ENCODE measurements at places on chromosomes 7 and 10. TPM values are rescaled to one million over a fixed set of nuclear protein-coding genes. Genes with fewer than 3 reads are reported as not detected.
A peak's percentile ranks its signal among the peaks of the same experiment; 100 is the strongest.

DNA sequence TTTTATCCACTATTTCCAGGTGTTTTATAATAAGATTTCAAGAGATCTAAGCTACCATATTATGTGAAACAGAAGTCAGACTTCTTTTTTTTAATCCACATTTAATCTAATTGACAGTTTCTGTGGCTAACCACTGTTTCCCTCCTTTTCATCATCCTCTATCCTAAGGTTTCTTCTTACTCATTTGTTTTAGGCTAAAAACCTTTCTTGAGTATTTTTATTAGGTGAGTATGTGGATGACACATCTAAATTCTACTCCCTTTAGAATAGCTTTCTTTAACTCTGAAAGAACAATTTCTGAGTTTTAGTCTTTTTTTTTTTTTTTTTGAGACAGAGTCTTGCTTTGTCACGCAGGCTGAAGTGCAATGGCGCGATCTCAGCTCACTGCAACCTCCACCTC, 62.7 kb downstream of the NPY start:
- DNase-seq: no peak

The MORN4 gene
- 1.7 TPM for total RNA-seq

The SDK1 gene
- total RNA-seq: 16.7 TPM

GRCh38 chr10:44419790-44420549, 35.1 kb upstream of the CXCL12 start:
- DNase-seq: peak; percentile 90

GRCh38 chr10:28400681-28401080, 97.8 kb upstream of the MPP7 start:
- DNase-seq: no peak

The CACNB2 gene
- total RNA-seq: 12.8 TPM

DNA sequence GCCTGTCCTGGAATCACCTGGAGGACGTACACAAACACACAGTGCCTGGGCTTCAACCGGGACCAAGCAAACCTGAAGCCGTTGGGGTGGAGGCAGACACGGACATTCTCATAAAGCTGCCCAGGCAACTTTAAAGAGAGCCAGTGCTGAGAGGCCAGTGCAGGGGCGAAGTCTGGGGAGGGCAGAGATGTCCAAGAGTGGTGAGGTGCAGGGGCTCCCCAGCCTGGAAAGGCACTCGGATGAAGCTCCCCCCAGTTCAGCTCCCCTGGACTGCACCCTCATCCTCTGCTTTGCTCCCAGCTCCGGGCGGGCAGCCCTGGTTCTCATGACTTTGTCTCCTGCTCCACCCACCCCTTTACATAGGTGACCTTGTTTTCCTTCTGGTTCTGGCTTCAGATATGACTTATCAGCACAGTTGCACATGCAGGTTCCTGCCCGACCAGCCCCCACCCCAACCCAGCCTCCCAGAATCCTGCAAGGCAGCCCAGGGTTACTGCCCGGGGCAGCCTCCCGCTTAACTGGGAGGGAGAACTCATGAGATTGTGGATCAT, 60.8 kb upstream of the EEPD1 start:
- no peak for DNase-seq

GRCh38 chr10:24762966-24763623, 39.4 kb upstream of the ARHGAP21 start:
- no peak for DNase-seq

The FXYD4 gene
- not detected for total RNA-seq

DNA sequence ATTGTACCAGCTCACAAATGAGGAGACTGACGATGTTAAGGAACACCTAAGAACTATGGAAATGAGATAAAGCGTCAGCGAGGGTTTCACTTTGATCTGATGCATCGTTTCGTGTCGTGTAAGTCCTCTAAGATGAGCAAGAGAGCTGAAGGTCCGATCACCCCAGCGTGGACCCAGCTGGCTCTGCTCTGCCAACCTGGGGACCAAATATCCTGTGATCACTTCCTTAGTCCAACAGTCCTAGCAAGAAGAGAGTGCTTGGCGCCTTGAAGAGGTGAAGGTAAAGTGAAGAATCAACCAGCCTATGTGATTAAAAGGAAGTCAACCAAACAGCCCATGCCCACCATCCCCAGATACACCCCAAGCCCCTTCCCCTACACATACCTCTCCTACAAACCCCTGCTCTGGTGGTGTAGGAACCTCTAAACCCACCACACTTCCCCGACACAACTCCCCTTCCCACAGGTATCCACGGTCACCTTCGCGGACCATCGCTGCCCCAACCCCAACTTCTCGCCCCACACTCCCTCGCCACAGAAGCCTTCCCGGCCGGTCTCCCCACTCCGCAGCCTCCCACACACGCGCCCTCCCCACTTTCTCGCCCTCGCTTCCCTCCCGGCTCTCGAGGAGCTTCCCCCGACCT, 722 bp downstream of the UPF2 start:
- DNase-seq: no peak

- DNase-seq: no peak
Observed at GRCh38 chr10:71260622-71261325, 48.4 kb downstream of the UNC5B start.

GRCh38 chr7:23072048-23072447, 33.5 kb upstream of the KLHL7 start:
- DNase-seq: no peak

DNA sequence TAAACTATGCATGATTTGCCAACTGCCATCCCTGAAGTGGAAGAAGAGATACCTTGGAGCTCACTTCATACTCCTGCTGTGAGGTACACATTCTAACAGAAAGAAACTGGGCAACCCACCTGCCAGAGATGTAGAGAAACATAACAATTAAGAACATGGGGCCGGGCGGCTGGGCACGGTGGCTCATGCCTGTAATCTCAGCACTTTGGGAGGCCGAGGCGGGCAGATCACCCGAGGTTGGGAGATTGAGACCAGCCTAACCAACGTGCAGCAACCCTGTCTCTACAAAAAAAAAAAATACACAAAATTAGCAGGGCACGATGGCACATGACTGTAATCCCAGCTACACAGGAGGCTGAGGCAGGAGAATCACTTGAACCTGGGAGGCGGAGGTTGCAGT, 402.6 kb upstream of the ANKRD30A start:
- DNase-seq: no peak

- no peak for DNase-seq
Observed at GRCh38 chr7:232410-233248, 40.3 kb downstream of the FAM20C start.

The OTUD1 gene
- 8.1 TPM for total RNA-seq

The ZCCHC24 gene
- total RNA-seq: 57.0 TPM

- peak; percentile 70 for DNase-seq
Observed at GRCh38 chr10:78894841-78895195, 173.9 kb upstream of the ZMIZ1 start.

DNA sequence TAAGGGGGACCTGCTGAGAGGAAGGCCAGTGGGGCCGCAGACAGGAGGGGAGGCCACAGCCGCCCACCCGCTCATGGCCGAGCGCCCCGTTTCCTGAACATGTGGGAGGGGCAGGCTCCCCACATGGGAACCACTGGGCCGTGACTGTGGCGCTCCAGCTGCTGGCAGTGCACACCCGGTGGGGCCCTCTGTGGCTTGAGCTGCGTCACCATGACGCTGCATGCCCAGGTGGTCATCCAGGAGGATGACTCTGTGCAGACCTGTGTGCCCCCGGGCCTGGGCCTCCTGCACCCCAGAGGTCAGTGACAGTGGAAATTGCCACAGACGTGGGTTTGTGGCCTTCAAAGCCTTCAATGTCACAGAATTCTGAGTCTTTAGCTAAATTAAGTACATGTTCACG, 85.1 kb downstream of the MGMT start:
- no peak for DNase-seq

- DNase-seq: no peak
Observed at GRCh38 chr10:86721232-86721631, 35.2 kb upstream of the BMPR1A start.

DNA sequence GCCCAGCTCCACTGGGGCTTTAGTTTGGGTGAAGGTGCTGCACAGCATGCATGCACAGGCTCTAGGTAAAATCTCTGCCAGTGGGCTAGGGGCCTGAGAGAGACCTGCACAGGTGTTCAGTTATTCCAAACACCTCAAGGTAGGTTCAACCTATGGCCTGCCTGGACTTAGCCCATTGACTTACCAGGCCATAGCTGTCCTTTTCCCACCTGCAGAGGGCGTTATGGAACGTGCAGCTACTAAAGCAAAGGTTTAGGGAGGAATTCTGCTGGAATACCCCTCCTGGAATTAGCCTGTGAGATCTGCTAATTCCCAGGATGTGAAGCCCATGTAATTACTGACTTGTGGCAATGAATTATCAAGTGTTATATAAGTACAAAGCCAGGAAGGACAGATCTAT, 3.6 kb downstream of the VWC2 start:
- no peak for DNase-seq

GRCh38 chr10:90148116-90148855, 446.9 kb downstream of the KIF20B start:
- DNase-seq: no peak

GRCh38 chr10:30970760-30971460, 60.8 kb downstream of the ZNF438 start:
- DNase-seq: no peak

The CDK1 gene
- total RNA-seq: 10.8 TPM

The PRF1 gene
- 20.9 TPM for total RNA-seq

- no peak for DNase-seq
Observed at GRCh38 chr7:56062382-56062781, 1.7 kb upstream of the SUMF2 start.

DNA sequence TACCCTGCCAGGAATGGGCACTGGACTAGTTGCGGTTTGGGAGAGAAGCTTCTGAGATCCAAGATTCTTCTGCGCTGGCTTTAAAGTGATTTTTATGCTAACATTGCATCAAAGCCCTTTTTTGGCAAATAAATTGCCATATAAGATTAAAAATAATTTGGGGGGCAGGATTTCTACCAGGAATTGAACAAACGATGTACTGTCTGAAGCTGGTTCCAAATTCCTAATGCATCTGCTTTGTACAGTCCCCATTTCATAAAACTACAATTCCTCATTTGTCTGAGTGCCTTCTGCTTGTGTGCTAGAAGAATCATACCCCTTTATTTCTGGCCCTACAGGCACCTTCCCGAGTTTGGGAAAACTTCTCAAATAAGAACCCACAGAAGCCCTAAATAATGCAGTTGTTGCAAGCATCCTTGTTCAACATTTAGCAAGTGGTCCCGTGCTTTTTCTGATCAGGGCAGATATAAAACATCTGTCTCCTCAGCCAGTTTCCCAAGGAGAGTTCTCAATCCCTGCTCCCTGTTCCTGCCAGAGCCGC, 349.7 kb downstream of the PTEN start:
- no peak for DNase-seq

The FAM131B gene
- total RNA-seq: 1.5 TPM

GRCh38 chr7:131655866-131656265, 99.4 kb upstream of the PODXL start:
- DNase-seq: no peak

GRCh38 chr10:129853562-129853903, 110.5 kb downstream of the EBF3 start:
- no peak for DNase-seq

DNA sequence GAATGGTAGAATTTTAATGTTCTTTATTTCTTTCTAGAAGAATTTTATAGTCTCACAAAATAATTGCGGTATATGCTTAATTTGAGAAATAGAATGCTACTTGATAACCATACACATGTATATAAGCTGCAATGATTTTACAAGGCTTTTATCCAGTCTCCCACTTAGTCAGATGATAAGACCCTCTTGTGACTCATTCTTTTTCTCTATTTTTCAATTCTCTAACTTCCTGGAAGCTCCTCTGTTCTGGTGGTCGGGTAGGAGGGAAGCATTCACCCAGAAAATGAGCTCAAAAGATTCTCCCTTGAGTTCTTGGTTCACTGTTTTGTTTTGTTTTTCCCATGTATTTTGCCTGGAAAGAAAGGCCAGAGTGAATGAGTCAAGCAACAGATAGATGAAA, 546.6 kb downstream of the INHBA start:
- DNase-seq: no peak

- peak; percentile 71 for DNase-seq
Observed at GRCh38 chr10:129387258-129387525, 79.8 kb upstream of the MGMT start.

The NAT16 gene
- not detected for total RNA-seq

The SFRP5 gene
- 1.7 TPM for total RNA-seq

DNA sequence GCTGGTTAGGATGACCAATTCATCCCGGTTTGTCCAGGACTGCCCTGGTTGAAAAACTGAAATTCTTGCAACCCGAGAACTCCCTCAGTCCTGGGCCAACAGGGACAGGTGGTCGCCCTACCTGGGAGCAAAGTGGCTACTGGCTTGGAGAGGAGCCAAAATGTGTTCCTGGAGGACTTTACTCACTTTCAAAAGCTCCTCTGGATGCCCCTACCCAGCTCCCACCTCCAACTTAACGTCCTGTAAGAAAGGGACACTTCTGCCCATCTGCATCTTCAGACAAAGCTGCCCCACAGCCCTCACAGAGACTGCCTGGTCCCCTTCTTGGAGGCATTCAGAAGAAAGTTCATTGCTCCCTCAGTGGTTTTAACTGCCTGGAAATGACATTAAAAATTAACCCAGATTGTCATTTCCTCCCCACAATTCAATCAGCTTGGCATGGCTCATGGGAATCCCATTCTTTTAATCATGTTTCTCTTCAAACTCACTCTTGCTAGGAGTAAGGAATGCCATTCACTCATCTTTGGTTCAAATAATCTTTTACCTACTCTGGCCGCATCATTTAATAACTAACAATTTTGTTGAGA, 24.0 kb upstream of the HSPA12A start:
- no peak for DNase-seq

DNA sequence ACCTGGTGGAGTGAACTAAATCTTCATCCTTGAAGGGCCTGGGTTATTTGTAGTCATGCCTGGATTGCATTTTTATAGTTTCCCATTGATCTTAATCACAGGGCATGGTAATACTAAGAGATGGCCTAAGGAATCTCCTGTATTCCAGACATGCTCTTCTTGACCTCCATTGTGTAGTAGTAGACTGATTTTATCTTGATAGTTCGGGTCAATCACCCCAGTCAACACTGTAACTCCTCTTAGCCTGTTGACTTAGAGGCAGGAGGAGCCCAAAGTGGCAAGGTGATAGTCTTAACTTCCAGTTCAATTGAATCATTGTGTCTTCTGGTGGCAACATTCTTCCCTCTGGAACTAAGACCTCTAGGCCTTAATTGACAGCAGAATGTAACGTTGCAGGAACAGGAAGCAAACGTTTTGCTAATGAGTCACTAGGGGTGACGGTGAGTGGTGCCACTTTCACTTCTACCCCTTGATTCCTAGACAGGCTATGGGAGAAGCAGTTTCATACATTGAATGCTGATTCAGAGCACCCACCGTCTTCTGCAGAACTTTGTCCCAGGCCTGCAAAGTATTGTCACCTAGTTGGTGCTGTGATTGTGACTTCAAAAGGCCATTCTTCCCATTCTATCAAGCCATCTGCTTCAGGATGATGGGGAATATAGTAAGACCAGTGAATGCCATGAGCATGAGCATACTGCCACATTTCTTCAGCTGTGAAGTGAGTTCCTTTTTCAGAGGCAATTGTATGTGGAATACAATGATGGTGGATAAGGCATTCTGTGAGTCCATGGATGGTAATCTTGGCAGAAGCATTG, 24.0 kb upstream of the PAPSS2 start:
- DNase-seq: no peak

The CTAGE8 gene
- 0.98 TPM for total RNA-seq

The CDH23 gene
- total RNA-seq: 10.3 TPM
